Activated CD8-positive, alpha-beta memory T cell treated with anti-CD3 and anti-CD28 coated beads for 4 hours (primary cell): ENCODE measurements at places on chromosomes 5 and 9.

DNA sequence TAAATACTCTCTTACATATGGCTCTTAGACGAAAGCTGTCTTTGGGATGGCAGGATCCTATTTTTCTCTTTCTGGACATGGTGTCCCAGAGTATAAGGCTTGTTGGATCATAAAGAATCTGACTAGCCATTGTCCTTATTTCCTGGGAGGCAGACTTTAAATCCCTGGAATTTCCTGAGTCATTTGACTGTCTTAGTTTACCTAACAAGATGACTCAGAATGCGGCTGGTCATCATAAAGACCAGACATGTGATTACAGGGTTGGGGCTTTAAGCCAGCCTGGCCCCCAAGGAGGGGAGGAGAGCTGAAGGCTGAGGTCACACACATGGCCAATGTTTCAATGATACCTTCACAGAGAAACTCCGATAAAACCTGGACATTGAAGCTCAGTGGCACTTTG is 37.2 kb downstream of the FAM240B start:
- DNase-seq, result no peak

GRCh38 chr5:28493456-28493855 is 1455.1 kb upstream of the CDH9 start:
- no peak for DNase-seq

DNA sequence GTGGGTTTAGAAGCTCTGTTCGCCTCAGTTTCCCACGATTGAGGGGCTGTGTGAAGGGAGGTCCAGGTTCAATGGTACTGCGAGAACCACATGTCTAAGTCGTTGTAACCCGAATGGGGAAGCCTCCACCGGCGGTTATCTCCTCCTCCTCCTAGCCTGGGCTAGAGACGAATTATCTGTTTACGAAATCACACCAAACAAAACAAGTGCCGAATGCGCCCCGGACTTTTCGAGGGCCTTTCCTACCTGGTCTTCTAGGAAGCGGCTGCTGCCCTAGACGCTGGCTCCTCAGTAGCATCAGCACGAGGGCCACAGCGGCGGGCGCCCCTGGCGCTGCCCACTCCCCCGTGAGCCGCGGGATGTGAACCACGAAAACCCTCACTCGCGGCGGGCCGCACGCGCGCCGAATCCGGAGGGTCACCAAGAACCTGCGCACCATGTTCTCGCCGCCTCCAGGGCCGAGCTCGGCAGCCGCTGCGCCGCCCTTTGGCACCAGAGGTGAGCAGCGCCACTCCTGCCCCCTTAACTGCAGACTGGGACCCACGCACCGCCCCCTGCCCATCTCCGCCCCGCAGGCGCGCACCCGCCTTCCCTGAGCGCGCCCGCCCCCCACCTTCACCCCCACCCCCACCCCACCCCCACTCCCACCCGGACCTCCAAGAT is at the start of gene CDKN2A:
TSS of gene CDKN2A (minus strand) at position 500 of the 663 bp plus-strand sequence.
- DNase-seq, result no peak

DNA sequence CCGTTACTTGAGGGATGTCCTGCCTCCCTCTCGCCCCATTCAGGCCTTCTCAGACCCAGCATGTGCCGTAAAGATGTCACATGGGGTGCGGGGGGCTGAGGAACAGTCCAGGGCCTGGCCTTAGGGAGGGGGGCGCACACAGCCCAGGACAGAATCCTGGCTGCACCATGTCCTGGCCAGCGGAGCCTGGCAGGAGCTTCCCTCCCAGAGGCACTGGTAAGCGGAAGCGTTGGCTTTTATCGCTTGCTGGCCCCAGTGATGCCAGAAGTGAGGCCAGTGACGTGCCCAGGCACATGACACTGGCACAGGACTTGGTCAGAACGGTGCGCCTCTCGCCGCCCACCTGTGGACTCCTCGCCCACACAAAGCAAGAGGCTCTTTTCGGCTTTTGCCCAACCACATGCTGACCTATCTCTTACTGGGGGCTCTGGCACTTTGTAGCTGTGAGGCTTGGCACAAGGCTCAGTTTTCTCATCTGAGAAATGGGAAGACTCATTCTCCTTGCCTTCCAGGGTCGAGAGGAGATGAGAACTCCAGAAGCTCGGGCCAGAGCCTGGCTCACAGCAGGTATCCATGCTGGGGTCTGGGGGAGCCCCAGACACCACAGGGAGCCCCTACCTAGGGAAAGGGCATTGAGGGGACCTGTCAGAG is 59.0 kb downstream of the LMX1B start:
- no peak for DNase-seq

DNA sequence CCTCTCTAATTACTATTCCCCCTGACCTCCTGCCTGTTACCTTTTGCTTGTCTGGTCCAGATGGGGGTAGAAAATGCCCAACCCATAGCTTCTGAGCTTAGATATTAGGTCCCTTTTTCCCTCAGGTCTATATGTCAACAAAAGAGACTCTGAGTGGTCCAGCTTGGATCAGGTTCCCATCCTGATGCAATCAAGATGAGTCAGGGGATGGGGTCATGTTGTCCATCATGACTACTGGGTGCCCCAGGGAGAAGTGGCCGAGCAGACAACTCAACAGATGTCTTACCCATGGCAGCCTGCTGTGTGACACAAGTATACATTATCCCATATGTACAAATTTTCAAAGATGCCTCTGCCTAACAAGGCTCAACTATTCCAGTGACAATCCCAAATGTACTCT is 9.1 kb upstream of the ANKH start:
- no peak for DNase-seq

GRCh38 chr9:135581636-135582426 is 20.3 kb downstream of the PAEP start:
- DNase-seq, result no peak

GRCh38 chr9:37989701-37990100 is 79.3 kb downstream of the SHB start:
- no peak for DNase-seq

- DNase-seq, result no peak
Observed at GRCh38 chr9:95089257-95090022, 228.1 kb downstream of the FANCC start.

- DNase-seq, result no peak
Observed at GRCh38 chr5:83703059-83703458, 17.6 kb downstream of the HAPLN1 start.

GRCh38 chr5:94694671-94695070 is 76.2 kb downstream of the SLF1 start:
- DNase-seq, result no peak

DNA sequence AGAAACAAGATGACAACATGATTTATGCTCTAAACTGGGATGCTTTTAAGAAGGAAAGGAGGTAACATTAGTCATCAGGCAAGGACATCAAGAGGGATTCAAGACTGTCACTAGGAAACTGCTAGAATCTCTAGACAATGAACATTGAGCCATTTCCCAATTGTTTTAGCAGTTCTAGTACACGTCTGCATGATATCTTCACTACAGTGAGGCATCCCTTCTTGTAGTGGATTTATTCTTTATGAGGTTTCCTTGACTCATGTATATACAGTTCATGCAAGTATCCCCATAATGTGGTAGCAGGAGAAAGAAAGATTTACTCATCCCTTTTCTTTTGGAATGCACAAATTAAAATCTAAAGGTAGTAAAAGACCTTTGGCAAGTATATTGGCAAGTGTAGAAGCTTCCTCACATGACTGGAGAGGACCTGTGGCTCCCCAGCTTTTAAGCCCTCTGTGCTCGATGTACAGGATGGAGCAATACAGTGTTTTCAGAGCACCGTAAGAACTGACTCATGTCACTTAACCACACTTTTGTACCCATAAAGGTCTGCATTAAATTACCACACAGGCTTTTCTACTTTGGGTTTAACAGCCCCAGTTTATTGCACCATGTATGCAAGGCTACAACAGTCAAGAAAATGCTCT is 335.9 kb downstream of the SEMA5A start:
- DNase-seq, result no peak

DNA sequence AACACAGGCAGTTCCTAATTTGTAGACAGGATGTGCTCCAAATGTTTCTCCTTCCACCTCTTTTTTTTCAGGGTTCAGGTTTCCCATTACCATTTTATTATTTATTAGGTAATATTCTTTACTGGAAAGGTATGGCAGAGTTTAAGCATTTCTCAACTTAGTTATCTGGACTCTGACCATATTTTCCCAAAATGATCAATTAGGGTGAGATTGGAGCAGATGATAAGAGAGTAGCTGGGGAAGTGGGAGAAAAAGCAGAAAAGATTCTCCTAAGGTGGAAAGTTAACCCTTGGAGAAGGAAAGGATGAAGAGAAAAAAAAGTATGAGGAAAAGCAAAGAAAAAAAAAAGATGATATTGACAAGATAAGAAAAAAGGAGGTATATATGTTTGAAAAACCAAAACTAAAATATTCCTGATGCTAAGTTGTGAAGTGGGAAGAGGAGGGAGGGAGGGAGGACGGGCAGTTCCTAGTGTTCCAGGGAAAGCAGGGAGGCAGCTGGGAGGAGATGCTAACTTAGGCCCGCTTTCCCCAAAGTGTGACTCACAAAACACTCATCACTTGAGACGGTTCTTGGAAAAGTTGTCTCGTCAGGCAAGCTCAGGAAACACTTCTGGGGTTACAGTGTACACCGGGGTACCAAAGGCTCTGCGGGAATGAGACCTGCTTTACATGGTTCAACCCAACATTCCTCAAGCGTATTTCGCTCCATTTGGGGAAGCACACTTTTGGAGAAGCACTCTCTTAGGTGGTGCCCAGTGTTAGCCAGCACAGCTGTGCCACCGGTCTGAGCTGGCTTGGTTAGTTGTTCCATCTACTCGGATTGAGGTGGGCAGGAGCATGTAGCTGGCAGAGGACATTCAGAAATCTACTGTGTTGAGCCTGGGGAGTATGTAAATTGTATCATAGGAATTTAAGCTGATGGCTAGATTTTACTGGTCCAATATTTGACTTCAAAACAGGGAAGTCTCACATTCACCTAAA is 35.1 kb downstream of the B4GALT1 start:
- no peak for DNase-seq

DNA sequence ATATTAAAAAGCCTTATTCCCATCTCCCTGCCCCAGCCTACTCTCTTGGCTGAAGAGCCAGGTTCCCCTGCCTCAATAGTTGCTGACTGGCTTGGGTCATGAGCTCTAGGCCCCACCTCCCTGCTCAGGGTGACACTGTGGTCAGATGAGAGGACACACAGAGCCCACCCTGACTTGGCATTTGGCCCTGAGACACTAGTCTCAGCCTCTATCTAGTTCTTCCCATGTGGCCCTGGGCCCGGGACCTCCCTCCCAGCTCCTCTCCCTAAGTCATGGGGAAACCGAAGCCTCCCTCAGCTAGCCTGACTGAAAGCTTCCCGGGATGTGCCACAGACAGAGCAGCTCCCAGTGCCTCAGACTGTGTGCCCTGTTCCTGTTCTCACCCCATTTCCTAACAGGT is 5.8 kb upstream of the MYOZ3 start:
- DNase-seq, result no peak

DNA sequence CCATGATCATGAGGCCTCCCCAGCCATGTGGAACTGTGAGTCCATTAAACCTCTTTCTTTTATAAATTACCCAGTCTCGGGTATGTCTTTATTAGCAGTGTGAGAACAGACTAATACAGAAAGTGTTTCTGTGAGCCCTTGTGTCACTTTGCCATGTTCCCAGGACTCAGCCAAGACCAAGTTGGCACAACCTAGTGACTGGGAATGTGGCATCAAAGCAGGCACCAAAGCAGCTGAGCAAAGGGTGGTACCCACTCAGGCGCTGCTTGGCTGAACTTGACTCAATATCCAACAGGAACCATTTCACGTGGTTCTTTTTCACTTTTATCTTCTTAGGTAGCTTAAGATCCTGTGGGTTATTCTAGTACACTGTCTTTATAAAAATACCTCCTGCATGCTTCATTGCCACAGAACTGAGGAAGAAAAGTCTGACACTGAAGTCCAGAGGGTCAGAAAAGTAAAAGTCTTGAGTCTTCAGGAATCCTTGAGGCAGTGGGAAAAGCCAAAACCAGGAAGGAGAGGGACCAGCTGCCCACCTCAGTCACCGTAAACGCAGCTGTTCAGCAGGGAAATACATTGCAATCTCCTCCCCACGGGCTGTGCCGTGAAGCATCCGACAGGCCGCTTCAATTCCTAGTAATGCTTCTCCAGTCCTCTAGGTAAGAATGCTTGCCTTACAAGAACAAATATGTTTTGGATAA is 90.5 kb upstream of the RETREG1 start:
- no peak for DNase-seq

DNA sequence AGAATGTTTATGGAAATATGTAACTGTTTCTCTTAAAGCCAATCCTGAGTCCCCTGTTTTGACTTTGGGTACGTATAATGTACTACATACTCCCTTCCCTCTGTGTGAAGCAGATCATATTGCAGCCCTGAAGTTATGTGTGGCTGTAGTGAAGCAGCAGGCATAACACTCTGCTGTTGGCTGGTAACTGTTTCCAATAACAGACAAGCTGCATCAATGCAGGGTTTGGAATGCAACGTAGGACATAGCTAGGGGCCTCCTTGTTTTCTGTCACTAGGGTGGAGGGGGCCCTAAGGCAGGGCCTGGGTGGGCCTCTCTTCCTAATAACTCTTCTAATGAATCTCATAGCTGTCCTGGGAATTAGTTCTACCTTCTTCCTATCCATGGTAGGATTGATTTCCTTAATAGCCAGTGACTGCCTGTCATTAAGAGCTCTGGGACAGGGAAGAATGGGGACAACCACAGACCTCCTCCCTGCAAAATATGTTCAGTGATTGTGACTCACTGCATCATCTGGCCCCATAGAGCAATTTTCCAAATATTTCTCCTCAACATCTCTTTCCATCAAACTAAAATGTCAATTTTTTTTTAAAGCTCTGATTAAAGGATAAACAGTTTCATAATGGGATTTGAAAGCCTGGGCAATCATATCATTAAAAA is 129.6 kb upstream of the HMHB1 start:
- no peak for DNase-seq

DNA sequence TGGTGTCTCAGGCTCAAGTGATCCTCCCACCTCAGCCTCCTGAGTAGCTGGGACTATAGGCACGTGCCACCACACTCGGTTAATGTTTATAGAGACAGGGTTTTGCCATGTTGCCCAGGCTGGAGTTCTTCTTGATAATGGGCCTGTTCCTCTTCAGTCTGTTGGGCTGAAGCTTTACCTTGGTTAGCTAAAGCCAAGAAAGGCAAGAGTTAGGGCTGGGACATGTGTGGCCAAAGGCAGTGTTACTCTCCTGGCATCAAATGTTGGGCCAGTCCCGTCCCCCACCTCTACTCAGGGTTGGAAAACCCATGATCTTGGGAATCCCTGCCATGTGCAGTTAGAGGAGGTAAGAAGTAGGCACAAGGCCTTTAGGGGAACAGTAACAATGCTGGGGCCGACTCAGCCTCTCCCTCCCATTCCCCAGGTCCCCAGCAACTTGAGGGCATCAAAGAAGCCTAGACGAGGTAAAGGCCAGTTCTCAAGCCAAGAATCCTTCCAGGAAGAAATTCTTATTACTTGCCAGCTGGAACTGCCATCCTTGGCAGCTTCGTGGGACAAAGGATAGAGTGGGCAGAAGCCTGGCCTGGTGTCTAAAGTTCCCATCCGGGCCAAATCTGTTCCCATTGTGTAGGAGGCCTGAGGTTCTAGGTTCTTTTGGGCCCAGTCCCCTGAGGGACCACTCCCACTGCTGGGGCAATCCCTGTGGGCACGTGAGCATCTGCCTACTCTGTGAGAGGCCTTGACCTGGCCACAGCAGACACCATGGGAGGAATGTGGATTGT is 4.5 kb downstream of the EGR1 start:
- no peak for DNase-seq
